ENCODE measurements at places on chromosomes 13 and 19.
A peak's percentile ranks its signal among the peaks of the same experiment; 100 is the strongest.

- no peak for DNase-seq
Measured at GRCh38 chr13:99867535-99868257, 103.9 kb downstream of the ZIC5 start.

DNA sequence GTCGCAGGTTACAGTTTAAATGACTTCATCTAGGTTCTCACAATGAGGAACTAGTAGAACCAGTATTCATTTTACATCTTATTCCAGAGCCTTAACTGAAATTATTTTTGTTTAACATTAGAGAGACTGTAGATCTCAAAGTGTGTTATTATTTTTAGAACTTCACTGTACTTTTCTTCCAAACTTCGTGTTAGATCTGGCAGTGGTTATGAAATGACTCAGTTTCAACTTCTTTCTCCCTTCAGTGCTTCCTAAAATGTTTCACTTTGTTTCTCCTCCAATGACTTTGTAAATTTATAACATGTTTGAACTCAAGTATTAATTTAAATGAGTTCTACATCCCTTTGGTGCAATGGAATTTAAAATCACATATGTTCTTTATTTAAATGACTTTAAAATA, 139.3 kb downstream of the PCDH9 start:
- no peak for DNase-seq

- no peak for DNase-seq
Measured at GRCh38 chr19:22619932-22620331, 14.2 kb upstream of the ZNF492 start.

DNA sequence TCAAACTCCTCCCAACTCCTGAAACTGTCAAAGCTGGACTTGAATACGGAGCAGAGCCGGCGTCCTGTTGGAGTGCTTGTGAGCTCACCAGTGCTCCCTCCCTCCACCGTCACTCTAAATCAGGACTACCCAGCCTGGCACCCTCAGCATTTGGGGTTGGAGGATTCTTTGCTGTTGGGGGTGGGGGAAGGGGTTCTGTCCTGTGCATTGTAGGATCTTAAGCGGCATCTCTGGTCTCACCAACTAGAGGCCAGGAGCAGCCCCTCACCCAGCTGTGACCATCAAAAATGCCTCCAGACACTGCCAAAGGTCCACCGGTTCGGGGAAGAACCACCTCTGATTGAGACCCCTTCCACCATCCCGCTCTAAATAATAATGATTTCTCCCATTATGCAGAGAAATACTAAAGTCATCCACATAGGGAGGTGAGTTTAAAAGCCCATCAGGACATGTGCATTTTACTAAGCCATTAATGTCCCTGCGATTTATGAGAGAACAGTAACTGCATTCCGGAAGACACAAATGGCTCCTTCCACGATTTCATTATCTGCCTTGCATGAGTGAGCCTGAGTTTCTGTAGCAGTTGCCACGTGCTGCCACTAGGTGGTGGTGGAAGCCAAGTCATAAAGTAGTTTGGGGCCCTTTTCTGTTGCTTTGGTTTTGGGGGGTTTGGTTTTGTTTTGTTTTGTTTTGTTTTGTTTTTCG, 16.1 kb upstream of the USP29 start:
- peak; percentile 40 for DNase-seq

GRCh38 chr19:38377052-38377451, 2.7 kb downstream of the PSMD8 start:
- no peak for DNase-seq

DNA sequence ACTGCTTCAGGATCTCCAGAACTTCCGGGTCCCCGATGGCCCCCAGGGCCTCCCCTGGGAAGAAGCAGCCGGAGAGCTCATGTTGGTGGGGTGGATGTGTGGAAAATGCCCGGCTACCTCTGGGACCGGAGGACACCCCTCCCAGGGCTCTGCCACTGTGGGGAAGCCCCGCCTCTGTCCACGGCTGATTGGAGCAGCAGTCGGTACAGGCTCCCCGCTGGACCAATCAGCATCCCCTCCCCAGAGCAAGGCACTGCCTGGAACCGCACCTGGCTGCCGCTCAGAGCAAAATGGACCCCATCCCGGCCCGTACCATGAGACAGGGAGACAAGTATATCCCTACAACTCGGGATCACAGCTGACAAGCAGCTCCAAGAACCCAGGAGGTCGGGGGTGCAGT, 6.4 kb downstream of the DOHH start:
- DNase-seq = no peak

DNA sequence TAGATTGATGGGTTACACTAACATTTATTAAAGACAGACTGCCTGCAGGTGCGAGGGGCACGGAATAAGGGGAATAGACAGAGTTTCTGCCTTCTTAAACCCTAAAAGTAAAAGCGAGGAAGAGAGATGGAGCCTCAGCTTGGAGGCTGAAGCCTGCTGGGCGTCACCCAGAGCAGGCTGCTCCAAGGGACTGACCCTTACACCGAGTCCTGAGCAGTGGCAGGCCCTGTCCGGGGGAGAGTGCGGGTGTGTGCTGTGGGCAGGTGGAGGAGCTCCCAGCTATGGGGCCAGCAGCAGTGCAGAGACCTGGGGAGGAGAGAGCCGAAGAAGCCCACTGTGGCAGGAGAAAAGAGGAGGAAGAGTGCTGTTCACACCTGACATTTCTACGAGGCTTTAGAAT, 86.4 kb downstream of the SOX1 start:
- no peak for DNase-seq

- no peak for DNase-seq
Measured at GRCh38 chr19:27775395-27775794, 1437.6 kb downstream of the UQCRFS1 start.

GRCh38 chr19:13865571-13866462, 11.1 kb upstream of the NANOS3 start:
- no peak for DNase-seq

DNA sequence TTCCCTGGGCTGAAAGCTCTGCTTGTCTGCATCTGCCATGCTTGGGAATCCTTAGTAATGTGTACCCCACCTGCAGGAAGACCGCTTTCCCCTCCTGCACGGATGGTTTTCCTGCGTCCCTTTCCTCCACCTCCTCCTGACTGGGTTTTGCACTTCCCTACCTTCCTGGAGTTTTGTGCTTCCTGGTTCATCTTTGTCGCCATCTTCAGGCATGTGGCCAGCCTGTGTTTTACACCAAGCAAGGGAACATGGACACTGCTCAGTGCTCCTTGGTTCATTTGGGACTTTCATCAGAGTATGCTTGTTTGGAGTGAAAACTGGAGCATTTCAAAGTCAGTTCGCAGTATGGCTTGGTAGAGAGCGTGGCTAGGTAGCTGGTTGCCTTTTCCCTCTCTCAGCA, 30.7 kb downstream of the ERICH6B start:
- DNase-seq = no peak

- DNase-seq = no peak
Measured at GRCh38 chr13:49308097-49308875, 60.6 kb downstream of the CDADC1 start.

GRCh38 chr13:96090240-96091101, 564 bp downstream of the HS6ST3 start:
- DNase-seq = no peak

DNA sequence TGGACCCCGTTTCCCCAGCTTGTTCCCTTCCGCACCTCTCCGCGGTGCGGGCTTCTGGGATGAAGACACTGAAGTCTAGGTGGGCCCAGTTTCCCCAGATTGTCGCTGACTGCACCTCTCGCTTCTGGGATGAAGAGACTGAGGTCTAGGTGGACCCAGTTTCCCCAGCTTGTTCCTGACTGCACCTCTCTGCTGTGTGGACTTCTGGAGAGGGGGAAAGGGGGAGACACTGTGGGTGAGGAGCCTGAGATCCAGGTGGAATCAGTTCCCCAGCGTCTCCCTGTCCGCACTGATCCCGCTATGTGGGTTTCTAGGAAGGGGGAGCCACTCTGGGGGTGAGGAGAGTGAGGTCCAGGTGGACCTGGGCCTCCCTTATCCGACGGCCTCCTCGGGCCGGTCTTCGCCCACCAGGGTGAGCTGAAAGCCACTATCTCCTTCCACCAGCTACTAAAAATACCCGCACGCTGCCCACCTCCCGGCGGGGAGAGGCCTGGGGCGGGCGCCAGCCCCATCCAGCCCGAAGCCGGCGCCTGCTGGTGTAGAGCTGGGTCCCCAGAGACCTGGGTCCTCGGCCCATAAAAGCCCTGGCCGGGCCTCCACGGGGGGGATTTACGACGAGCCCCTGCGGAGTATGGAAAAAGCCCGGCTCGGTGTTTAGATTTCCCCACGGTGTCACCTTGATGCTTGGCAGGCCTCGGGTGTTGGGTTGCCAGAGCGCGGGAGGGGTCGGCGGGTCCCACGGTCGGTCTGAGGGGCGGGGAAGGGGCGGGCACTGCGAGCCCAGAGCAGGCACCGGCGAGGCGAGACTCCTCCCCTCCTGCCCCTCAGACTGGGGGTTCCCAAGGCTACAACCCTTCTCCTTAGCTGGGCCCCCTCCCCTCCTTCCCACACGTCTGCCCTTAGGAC, 10.6 kb downstream of the FUT6 start:
- peak; percentile 86 for DNase-seq

DNA sequence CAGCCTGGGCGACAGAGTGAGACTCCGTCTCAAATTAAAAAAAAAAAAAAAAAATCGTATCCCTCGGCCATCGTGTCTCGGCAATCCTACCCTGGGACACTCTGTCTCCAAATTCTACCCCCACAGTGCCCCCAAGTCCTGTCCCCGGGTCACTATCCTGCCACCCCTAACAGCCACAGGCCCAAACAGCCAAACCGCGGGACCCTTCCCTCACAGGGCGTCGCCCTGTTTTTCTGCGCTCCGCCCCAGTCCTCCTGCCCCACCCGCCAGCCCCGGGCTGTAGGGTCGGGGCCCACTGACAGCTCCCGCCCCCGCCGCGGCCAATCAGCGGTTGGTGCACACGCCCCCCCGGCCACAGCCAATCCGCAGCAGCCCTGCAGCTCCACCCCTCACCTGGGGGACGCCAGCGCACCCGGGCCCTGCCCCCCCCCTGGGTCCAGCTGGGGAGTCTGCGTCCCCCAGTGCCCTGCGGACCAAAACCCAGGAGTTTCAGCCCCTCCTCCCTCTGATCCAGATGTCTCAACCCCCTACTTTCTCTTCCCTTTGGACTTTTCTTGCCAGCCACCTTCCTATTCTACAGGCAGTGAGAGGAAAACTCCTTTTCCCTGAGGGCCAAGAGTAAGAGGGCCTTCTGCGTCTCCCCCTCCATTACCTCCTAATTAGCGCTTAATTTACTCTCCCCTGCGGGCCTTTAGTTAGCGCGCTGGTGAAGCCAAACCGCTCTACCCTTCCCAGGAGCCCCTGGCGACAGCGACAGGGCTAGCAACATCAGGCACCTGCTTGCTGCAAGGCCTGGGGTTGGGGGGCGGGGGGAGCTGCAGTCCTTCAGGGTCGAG, 1.5 kb upstream of the BCAT2 start:
- DNase-seq = peak; percentile 82

DNA sequence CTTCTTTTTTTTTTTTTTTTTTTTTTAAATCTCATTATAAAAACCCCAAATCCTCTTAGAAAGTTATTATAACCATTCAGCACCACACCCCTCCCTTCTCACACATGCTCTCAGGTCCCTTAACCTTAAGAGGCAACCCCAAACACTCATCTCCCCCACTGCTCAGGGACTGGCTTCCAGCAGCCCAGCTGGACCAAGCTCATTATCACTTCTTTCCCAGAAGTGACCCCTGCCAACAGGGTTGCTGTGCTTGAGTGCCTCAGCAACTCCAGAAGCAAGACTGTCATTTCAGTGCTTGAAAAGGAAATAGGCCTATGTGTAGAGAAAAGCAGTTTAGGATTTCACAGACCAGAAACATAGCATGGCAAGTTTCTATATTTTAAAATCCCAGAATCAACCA, 84.3 kb downstream of the SLAIN1 start:
- DNase-seq = no peak

DNA sequence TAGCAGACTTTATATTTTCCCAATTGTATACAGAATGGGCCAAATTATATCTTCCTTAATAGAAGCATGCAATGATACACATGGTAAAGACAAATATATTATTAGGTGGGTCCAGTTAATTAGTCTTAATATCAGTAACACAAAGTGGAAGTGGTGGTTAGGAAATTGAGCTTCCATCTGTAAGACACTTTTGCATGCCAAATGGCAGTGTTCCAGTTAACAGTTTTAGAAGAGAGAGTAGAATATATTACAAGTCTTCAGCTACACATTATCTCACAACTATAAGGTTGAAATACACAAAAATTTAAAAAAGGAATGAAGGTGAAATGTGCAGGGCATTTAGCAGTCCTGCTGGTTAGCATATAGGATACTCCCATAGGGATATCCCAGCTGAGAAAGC, 536.5 kb downstream of the PCDH9 start:
- no peak for DNase-seq

GRCh38 chr19:33432015-33432414, 58.5 kb downstream of the CEBPG start:
- DNase-seq = no peak

GRCh38 chr13:39512687-39513086, 90.3 kb downstream of the LHFPL6 start:
- no peak for DNase-seq

DNA sequence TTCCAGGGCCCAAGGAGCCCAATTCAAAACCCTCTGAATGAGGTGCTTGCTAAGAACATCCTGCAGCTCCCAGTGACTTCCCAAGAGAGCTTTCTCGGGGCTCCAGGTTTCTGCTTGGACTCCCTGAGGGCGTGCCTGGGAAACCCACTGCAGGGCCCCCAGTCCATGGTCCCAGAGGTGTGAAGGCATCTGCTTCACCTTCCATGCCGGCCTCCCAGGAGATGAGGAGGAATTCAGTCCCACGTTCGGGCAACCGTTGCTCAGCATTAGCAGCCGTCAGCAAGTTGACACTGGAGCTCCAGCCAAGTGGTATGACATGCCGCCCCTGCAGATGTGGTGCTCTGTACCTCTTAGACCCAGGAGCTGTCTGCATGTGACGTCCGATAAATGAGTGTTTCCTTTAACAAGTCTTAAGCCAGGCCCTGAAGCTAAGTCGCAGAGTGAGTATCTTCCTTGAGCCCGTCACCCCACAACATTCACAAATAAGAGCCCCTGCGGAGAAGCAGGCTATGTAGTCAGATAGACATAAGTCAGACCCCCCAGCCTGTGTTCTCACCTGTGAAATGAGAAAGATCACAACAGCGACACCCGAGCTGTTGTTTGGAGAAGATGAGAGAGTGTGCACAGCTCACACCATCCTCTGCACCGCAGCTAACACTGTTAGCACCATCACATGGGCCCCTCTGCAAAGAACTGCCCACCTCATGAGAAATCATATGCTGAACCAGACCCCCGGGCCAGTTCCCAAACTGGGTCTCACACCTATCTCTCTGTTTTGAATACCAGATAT, 150.3 kb downstream of the KATNAL1 start:
- no peak for DNase-seq

DNA sequence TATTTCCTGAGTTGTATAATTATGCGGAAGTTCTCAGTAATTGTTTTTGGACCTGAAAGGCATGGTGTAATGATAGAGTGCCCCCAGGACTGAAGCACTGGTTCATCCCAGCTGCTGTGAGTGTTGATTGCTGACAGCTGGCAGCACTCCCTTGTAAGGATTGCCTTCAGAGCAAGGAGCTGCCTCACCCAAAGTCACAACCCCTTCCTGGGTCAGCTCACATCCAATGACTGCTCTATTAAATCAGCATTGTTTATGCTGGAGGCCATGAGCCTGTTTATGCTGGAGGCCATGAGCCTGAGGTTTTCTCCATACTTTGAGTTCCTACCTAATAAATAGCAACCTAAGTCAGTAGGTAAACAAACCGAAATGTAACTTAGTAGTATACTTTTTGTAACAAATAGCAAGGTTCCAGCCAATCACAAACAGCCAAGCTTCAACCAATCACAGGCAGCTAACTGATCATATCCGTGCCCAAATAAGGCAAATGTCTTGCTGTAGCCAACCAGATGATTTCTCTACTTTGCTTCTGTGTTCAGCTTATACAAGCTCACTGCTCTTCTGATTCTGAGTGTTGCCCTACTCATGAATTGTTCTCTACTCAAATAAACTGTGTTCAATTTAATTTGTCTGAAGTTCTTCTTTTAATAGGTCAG, 11.7 kb upstream of the SPACA6 start:
- peak; percentile 48 for DNase-seq

All from SK-N-DZ (cell line).